Pons (tissue), 1 donor: ENCODE measurements at places on chromosomes 6 and 20.
A peak's percentile ranks its signal among the peaks of the same experiment; 100 is the strongest.

- peak; percentile 38 for DNase-seq
Measured at GRCh38 chr6:31568537-31568961, 3.5 kb upstream of the LTA start.

- DNase-seq, result no peak
Measured at GRCh38 chr20:24546232-24546892, 76.9 kb downstream of the SYNDIG1 start.

GRCh38 chr6:108117427-108118358, 43.2 kb upstream of the OSTM1 start:
- no peak for DNase-seq

DNA sequence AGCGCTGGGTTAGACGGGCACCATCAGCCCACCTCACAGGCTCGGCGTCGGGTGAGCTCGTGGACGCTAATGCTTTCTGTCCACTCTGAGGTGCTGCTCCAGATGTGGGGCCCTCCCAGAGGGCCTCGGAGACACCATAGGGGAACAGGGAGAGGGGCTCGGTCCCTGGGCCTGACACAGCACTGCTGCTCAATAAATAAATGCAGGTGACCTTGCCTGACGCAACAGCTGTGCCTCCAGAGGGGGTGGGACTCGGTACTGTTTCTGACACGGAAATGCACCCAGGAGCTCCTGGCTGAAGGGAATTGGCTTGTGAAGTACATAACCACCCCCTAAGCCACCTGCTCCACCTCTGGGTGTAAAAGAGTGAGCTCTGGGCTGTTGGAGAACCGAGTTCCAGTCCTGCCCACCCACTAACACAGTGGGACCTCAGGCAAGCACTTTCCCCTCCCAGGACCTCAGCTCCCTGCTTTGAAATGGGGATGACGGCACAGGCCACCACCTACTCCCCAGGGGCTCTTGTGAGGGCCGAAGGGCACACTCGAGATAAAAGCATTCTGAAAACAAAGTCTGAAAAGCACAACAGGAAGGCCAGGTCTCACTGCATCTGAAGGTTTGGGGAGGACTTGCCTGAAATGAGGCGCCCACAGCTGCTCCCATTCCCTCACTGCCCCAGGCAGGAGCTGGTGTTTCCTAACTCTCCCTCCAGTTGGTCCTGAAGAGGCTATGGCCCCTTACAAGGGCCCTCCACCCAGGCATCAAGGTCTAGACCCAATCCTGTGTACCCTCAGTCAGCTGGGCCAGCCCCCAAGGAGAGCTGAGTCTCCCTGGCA, 6.7 kb downstream of the KCNK15 start:
- no peak for DNase-seq

DNA sequence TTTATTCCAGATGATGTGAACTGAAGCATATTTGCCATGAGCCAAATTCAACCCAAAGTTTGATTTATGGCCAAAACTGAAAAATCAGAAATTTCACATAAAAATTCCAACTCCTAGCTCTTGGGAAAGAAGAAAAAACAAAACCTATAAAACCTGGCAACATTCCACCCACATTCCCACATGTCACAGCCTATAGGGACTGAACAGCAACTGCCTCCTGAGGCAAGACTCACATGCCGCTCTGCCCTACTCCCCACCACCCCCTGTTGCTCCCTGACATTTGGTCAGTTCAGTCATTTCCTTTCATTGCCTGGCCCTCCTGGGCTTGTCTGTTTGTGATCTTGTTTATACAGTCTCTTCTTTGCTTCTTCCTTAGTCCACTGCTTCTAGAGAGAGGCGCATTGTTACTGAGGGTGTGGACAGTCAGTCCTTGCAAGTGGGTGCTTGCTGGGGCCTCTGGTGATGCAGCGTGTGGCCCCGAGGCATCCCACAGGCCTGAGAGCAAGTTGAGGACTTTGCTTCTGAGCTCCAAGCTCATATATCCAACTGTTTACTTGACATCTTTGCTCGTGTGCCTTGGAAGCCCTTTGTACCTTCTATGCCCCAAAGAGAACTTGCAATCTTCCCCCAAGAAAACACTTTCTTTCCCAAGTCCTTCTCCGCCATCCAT, 31.4 kb downstream of the NFATC2 start:
- DNase-seq, result no peak

GRCh38 chr6:155641603-155642002, 186.0 kb upstream of the NOX3 start:
- DNase-seq, result no peak

DNA sequence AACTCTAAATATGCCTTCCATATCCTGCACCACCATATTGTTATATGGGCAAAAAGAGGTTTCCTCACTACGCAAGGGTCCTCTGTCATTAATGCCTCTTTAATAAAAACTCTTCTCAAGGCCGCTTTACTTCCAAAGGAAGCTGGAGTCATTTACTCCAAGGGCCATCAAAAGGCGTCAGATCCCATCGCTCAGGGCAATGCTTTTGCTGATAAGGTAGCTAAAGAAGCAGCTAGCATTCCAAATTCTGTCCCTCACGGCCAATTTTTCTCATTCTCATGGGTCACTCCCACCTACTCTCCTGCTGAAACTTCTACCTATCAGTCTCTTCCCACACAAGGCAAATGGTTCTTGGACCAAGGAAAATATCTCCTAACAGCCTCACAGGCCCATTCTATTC, 30.3 kb upstream of the ZBTB22 start:
- no peak for DNase-seq

DNA sequence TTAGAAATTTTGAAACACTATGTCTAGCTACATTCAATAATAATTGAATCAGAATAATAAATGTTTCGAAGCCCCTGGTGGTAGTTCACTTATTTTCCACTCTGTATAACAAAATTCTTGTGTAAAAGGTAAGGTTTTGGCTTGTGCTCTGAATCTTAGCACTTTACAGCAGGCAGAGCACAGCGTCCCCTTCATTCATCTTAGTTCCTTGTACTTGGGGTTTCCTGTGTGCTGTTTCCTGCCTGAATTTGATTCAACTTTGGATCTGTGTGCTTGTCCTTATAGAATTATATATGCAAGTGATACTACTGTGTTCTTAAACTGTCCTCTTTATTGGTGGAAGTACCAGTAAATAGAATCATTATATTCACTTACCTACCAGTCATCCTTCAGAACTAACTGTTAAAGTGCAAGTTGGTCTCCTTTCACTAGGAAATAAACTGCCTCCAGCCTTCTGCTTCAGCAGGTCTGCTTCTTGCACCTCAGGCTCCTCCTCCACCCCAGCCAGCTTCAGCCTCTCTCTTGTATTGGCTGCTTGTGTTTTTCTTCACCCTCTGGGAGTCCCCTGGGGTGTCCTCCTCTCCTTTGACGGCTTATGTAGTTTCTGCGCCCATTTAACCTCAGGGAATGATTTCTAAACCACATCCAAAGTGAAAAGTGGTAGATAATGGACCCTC, 28.8 kb upstream of the TULP4 start:
- peak; percentile 51 for DNase-seq
